BJ (cell line): ENCODE measurements at places on chromosomes 16 and 17.

GRCh38 chr16:3101018-3101840 is 2.1 kb upstream of the ZSCAN10 start:
- DNase-seq = no peak

GRCh38 chr17:61510991-61511390 is 58.8 kb downstream of the TBX4 start:
- DNase-seq = no peak

DNA sequence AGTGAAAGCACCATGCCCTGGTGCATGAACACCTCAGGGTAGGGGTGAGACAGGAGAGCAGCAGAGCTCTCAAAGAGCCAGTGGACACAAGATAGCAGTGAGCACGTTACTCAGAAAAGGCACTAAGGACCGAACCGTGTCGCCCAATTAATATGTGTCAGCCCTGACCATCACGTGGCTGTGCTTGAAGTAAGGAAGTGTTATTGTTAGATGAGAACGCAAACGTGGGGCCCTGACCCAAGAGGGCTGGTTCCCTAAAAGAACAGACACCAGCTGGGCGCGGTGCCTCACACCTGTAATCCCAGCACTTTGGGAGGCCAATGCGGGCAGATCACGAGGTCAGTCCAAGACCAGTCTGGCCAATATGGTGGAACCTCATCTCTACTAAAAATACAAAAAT is 16.3 kb downstream of the AXIN1 start:
- DNase-seq = no peak

DNA sequence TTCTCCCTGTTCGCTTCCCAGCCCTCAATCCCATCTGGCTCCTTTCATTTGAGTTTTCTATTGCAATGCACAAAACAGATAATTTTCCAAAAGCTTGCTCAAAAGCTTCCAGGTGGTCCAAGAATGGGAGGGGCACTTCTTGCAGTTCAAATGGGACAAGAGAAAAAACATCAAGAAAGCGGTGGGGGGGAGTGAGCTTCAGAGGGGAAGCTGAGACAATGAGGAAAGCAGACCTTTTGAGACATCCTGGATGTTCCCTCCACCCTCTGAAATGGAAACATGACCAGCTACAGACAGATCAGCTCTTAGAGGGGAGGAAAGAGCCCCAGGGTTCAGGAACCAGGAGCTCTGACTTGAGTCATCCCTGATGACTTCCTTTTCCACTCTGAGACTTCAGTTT is 368.2 kb downstream of the SLC39A11 start:
- no peak for DNase-seq

GRCh38 chr16:2324296-2324859 is 16.1 kb downstream of the ABCA3 start:
- DNase-seq = no peak

DNA sequence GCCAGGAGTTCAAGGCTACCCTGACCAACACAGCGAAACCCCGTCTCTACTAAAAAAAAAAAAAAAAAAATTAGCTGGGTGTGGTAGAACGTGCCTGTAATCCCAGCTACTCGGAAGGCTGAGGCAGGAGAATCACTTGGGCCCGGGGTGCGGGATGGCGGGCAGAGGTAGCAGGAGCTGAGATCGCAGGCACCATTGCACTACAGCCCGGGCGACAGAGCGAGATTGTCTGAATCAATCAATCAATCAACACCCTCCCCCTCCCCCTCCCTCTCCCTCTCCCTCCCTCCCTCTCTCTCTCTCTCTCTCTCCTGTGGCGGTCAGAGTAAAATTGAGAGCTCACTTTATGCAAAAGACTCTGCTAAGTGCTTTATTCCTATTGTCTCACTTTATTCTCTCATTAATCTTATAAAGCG is 1.2 kb downstream of the HSDL1 start:
- no peak for DNase-seq

DNA sequence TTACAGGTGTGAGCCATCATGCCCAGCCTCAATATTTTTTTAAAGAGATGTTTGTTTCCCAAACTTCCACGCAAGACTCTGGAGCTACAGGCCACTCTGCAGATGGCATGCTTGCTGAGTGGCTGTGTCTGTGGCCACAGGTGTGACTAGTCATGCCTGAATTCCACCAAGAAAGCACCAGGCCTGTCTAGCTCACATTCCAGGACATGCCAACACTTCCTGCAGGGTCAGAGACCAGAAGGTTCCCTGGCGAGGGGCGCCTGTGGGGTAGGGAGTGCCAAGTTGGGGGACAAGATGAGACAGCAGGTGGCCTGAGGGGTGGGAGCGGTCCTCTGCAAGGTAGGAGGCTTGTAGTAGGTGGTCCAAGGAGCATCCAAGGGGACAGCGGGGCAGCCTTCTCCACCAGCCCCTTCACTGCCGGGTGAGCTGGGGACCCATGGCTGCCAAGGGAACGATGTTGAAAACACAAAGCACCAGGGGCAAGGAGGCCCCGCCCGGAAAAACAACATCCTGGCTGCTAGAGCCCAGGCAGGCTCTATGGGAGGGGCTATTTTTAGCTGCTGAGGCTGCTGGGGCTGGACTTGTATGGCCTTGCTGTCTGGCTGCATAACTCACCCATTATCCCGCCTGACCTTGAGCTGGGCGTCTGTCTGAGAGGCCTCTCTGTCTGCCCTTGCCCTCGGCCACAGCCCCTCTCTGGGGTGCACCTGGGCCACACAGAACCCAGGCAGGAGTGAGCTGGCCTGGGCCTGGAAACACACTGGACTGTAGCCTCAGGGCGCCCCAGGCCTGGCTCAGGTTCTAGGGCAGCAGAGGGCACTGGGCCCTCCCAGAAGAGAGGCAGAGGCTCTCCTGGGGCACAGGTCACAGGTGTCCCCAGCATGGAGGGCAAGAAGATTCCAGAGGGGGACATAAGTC is 5.7 kb downstream of the TRIM47 start:
- peak; percentile 44 for DNase-seq

- no peak for DNase-seq
These were observed 40.5 kb downstream of the WDR59 start for GRCh38 chr16:74944466-74944865.

DNA sequence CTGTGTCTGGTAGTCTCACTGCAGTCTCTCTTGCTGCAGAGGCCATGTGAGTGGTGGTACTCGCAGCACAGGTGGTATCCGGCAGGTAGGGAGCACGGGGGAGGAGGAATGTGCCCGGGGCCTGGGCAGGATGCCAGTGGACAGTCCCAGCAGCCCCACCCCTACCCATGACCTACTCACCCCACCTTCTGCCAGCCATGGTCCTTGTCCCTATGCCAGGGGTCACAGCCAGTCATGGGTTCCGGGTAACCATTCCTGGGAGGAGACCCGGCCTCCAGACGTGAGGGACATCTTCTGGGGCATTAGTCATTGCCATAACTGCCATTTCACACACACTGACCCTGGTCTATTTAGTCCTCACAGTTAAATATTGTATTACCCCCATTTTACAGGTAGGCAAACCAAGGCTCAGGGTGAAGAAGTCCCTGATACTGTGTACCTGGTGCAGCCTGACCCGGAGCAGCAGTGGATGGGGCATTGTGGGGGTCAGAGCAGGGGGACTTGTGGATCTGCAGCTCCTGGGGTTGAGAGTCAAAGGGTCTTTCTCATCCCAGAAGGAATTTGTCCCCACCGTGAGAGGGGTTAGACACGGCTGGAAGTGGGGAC is 58.8 kb upstream of the TAC4 start:
- no peak for DNase-seq

DNA sequence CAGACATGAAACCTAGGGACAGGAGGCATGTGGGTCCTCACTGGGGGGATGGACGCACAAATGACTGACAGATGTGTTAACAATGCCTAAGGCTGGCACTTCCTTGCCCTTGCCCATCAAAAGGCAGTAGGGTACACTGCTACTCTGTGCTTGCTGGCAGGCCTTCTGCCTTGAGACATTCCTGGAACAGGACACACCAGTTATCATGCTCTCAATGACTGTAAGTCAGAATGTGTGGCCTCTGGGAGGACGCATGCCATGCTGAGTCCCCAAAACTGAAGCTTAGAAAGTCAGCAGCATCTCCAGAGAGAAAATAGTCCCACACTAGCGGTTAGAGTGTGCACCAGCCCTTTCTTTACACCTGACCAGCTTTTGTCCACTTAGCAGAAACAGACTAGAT is 16.1 kb upstream of the SREBF1 start:
- DNase-seq = no peak

DNA sequence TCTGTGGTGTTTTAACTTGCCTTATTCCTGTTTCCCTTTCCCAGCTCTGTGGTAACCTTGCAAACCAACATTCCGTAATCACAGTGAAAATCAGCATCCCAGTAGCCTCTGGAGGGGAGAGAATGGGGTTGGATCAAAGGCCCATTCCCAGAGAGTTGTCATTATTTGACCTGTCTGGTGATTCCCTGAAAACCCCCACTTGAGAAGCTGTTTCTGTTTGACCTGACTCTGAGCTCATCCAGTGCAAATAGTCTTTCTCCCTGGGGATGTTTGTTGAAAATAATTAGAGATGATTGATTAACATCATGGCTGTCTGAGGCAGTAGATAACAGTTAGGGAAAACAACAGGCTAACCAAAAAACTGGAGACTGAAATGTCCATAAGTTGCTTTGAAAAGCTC is 3.0 kb downstream of the CACNG1 start:
- no peak for DNase-seq

- peak; percentile 44 for DNase-seq
These were observed 18.2 kb downstream of the HIGD1B start for GRCh38 chr17:44865931-44866330.
